Fibroblast of skin of right biceps (primary cell): ENCODE measurements at places on chromosomes 1 and 21.

DNA sequence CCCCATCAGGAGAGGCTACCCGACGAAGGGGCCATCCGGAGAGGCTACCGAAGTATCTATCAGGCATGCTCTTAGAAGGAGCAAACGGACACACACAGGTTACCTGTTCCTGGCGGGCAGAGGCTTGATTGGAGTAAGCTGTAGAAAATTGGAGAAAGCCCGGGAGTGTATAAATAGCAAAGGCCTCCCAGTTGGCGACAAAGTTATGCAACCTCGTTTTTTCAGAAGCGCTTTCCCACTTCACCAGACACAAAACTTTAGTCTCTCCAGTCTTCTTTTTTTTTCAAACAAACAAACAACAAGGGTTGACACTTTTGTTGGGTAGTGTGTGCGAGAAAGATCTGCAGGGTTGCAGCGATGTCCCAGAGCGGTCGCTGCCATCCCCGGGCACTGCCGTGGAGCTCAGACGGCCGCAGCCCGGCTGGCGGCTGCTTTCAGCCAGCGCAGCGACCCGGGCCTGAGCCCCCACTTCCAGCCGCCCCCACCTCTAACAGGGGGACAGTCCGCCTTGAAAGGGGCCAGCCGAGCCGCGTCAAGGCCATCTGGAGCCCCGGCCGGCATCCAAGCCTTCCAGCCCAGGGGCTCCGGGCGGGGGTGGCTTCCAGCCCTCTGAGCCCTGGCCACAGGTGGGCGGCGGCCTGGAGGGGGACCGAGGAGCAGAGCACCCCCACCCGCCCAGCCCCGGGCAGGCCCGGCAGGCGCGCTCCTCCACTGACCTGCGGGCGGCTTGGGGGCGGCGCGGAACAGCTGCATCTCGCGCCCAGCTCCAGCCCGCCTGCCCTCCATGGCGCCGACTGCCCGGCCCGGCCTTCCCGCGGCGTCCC is 616 bp downstream of the MCOLN3 start:
- DNase-seq: no peak

GRCh38 chr1:159827102-159827490 is 423 bp downstream of the SLAMF8 start:
- DNase-seq: no peak

DNA sequence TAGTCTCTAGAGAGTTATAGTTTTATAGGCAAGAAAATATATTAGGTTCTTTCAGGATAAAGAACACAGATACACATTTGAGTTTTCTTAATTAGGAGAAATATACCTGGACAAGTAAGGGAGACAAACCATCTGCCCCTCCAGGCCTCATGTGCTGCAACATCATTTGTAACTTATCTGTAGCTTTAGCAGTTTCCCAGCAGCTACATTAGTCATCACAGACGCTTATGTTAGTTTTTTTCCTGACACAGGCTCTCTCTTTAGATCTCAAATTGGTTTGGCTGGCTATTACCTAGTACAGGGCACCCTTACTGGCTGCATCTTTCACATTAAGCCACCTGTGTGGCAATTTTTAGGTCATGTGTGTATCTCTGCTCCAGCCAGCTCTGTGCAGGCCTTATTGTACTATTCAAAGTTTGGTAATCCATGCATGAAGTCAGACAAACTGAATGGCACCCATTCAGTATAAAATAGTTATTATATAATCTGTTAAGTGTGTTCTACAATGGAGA is 25.9 kb downstream of the GNPAT start:
- DNase-seq: no peak

DNA sequence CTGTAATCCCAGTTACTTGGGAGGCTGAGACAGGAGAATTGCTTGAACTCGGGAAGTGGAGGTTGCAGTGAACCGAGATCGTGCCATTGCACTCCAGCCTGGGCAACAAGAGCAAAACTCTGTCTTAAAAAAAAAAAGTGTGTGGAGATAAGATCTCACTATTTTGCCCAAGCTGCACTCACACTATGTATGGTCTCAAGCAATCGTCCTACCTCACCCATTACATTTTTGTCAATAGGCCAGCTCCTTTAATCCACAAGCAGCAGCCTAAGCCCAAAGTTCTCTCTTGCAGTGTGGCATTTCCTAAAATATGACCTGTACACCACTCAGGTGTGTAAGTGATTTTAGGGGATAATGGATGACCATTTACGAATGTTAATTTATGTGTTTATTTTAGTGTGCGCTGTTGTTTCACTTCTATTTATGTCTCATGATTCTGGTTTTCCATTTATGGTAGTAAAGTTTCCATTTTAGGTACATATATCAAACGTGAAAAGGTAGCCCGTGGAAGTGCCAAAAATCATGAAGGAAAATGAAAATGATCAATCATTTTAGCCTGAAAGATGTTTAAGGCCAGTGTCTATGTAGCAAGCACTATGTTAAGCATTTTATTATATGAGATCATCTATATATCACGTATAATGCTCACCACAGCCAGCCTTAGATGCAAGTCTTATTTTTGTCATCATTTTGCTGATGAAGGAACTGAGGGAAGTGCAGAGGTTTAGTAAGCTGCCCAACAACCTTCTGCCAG is 5.6 kb downstream of the LCK start:
- DNase-seq: no peak
